ENCODE measurements at places on chromosomes 7 and 10.

- no peak for DNase-seq
Observed at GRCh38 chr10:47123716-47124288, 176.2 kb upstream of the GDF10 start.

DNA sequence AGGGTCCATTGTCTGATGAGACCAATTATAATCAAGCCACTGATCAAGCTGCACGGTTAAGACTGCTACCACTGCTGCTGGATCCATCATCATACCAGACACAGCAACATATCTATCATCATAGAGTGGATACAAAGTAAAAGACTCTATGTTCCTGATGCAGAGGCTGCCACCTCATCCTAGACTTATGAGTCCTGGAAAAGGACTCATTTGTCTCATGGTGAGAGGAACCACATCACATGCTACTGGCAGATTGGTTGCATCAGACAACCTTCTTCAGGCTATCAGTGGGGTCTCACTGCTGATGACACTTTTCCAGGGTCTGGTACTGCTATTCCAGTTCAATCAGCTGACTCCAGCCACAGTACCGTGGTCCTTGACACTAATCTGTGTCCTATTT, 79.0 kb downstream of the ABI1 start:
- DNase-seq = no peak

GRCh38 chr7:43501870-43502269, 81.0 kb upstream of the STK17A start:
- DNase-seq = peak; percentile 39

DNA sequence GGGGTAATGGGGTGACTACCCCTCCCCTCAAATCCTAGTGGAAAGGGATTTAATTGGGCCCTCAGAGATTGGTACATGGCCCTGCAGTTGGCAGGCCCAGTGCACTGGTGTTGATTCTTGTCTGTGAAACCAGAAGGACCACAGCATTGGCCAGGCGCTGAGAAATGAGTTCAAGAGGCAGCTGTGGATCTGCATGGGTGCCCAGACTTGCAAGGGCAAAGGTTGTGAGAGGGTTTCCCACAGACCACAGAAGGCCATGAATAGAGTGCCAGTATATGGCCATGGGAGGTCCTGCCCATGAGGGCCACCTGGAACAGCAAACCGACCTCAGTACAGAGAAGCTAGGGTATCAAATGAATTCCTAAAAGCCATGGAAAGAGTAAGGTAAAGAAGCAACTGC, 32.9 kb downstream of the TMEM168 start:
- DNase-seq = no peak

DNA sequence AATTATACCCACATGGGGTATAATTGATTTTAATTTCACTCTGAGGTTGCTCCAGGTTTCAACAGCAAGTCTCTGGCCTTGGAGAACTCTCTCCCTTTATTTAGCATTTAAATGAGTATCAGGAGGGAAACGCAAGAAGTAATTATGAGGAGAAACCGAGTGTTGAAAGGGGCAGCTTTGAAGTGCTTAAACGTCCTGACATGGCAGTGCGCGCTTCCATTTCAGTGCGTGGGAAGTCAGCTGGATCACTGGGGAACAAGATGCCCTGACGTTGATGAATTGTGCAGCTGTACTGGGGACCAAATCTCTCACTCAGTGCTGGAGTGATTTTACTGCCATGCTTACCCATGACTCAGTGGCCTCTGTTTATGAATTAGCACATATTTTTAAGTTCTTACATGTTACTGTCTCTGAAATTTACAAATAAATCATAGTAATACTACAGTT, 106.0 kb upstream of the PRR15 start:
- no peak for DNase-seq

GRCh38 chr10:77144656-77145055, 493.0 kb downstream of the KCNMA1 start:
- no peak for DNase-seq

DNA sequence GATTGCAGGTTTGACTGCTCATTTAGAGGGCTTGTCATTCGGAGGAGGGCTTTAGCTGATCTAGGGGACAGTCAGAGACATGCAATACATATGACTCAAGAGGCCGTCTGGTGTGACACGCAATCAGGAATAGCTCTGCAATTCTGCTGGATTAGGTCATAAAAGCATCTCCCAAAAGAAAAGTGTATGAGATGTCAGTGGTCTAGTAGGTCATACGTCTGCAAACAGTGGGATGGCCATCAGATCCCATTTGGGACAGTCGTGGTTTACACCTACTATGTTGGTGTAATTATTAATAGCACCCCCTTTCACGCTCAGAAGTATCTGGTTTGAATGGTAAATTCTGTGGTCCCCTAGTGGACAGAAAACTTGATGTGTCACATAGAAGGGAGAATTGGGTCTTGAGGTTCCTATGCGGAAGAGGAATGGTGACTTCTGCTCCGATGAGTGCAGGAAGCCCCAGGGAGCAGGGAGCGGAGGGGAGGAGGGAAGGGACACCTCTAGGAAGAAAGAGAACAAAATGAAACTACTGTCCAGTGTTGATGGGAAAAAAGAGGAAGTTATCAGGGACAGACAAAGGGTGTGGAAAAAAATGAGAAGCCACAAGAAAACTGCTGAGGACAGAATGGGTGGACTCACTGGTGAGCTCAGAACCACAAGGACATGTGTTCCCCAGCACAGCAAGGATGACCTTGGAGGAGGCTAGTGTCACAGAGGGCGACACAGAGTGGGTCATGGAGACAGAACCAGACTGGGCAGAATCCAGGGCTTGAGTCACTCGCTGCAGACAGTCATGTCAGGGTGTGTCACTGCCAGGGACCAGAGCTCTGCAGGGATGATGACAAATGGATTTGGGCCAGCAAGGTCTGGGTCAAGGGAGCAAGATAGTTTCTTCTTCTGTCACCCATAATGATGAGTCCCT, 59.9 kb downstream of the MAP3K8 start:
- DNase-seq = no peak

DNA sequence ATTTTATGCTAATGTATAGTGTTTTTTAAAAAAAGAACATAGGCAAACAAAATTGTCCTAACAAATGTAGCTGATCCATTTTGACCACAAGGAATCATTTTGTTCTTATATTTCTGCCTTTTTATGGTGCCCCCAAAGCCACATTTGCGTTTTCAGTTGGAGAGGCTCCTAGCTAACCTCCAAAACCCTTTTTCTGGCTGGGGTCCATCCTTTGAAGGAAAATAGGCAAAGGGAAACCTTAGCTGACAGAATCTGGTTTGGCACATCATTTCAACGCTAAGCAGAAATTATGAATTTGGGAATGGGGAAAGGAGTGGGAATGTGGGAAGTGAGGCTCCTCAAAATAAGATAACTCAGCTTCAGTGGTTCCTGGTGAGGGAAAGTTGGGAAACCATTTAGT, 25.6 kb upstream of the SLC25A13 start:
- DNase-seq = no peak

- peak; percentile 47 for DNase-seq
Observed at GRCh38 chr10:69352569-69353264, 64.0 kb downstream of the TACR2 start.

- DNase-seq = no peak
Observed at GRCh38 chr10:71264345-71265200, 52.2 kb downstream of the UNC5B start.

GRCh38 chr10:11510281-11510680, 101.2 kb downstream of the USP6NL start:
- no peak for DNase-seq

DNA sequence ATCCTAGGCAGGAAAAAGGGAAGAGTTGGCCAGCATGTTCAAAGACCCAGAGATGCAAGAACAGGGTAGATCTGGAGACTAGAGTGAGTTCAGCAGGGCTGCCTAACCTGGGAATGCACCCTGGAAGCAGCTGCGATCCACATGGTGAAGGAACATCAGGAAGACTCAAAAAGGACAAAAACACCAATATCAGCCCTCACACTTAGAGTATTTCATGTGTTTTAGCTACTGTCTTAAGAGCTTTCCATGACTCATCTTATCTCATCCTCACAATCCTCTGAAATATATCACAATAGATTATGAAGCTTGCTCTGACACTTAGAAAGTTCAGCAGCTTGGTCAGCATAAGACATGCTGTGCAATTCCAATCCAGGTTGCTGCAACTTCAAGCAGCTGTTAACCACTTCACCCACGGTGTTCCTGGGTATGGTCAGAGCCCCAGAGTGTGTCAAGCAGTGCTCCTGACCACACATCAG, 380.9 kb downstream of the PARD3 start:
- no peak for DNase-seq

DNA sequence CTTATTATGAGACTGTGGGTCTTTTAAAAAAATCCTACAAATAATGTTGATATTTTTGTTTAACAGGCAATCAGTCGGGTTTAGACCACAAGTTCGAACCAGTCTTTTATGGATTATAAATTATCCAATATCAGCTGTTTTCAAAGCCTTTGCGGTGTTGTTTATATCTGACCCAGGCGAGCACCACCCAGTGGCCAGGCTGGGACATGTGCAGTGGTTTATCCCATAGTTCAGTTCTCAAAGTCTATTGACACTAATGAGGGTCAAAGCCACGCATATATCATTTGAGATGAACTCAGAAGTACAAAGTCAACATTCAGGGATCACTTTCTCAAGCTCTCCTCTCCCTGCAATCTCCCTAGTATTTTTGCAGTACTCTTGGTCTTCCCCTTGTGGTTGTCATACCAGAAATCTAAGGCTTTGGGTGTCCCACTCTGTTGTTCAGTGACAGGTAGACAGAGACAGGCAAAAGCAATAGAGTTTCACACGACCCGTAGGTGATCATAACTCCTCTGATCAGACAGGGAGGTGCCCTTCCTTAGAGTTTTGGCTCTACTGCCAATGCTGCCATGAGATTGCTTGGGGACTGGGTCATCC, 117.4 kb upstream of the POM121L12 start:
- DNase-seq = no peak

- DNase-seq = peak; percentile 54
Observed at GRCh38 chr7:106126170-106126938, 14.2 kb upstream of the SYPL1 start.

- DNase-seq = no peak
Observed at GRCh38 chr7:223861-224260, 31.5 kb downstream of the FAM20C start.

GRCh38 chr10:77501846-77502261, 135.8 kb downstream of the KCNMA1 start:
- no peak for DNase-seq

- no peak for DNase-seq
Observed at GRCh38 chr7:158602905-158603772, 15.5 kb upstream of the PTPRN2 start.

GRCh38 chr7:105224884-105225651, 163.7 kb downstream of the SRPK2 start:
- DNase-seq = peak; percentile 84

GRCh38 chr7:68166525-68166924, 1169.9 kb downstream of the TYW1 start:
- no peak for DNase-seq

GRCh38 chr7:22681852-22682657, 44.9 kb upstream of the IL6 start:
- no peak for DNase-seq

DNA sequence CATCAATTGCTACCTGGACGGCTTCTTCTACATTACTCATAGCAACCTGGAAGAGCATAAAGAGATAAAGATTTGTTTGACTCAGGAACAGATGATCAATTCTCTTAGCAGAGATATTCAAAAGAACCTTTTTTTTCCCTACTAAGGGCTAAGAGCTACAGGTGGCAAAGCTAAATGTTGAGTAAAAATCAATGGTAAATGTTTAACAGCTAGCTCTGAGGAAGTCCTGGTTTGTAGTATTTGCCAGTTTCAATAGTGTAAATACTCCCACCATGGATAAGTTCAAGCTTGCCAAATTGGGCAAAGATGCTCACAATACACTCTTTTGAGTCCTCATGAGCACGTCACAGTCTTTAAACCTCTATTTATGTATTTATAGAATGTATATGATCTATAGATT, 64.0 kb downstream of the AKR1E2 start:
- DNase-seq = no peak

DNA sequence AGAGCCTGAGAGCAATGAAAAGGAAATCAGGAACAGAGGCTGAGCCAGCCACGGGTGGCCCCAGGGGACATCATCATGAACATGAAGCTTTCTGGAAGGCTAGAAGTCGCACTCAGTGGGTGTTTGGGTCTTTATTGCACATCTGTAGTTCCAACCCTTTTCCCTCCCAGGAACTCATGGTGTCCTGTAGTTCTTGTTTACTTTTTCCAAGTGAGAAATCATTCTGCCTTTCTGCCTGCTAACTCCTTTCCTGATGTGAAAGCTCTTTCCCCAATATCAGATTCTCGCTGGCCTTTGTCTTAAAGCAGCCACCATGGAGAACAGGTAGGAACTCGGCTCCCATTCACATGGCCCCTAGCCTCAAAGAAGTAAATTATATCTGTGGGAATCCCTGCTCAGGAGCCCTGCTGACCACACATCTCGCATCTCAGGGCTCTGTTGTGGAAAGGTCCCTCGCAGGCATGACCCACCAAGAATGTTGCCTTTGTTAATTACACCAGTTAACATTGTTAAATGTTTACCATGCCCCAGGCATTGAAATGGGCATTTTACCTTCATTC, 542.7 kb downstream of the TNS3 start:
- no peak for DNase-seq

- no peak for DNase-seq
Observed at GRCh38 chr7:149724661-149725425, 48.5 kb downstream of the ZNF467 start.

DNA sequence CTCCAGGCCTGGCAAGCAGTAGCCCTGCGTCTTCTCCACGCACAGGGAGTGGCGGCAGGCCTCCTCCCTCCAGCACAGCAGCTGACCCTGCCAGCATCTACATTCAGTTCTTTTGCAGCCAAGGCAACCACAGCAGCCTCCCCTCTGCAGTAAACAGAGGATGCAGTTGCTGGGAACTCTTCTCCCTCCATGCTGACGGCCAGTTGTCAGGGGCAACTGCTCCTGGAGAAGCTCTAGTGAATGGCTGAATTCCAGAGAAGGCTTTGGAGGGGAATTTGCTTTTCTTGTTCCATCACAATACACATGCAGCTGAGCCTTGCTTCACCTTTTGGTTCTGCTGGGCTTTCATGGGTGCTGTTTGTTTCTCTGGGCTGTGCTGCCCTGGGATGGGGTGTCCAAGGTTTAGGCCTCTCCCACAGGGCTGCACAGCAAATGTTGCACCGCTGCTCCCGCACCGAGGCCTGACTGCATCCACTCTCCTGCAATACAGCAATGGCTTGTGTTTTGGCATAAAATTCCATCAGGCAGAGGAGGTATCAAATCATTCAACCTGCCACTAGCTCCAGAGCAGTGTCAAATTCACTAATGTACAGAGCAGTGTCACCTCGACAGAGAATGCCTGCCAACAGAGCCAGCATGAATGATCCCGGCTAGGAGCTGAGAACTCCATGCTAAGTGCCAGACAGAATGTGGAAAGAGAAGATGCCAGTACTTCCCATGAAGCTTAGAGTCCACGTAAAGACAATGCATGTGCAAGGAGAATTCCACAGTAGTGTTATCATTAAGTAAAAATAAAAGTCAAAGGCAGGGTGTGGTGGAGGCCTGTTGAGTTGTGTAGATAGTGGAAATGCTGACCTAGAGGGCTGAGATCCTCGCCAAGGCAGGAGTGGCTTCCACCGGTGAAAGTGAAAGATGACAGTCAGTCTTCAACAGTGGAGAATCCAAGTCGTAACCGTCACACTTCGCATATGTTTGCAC, 399.6 kb downstream of the DPP6 start:
- no peak for DNase-seq
